COLO829 (cell line): ENCODE measurements at places on chromosomes 1 and 21.

DNA sequence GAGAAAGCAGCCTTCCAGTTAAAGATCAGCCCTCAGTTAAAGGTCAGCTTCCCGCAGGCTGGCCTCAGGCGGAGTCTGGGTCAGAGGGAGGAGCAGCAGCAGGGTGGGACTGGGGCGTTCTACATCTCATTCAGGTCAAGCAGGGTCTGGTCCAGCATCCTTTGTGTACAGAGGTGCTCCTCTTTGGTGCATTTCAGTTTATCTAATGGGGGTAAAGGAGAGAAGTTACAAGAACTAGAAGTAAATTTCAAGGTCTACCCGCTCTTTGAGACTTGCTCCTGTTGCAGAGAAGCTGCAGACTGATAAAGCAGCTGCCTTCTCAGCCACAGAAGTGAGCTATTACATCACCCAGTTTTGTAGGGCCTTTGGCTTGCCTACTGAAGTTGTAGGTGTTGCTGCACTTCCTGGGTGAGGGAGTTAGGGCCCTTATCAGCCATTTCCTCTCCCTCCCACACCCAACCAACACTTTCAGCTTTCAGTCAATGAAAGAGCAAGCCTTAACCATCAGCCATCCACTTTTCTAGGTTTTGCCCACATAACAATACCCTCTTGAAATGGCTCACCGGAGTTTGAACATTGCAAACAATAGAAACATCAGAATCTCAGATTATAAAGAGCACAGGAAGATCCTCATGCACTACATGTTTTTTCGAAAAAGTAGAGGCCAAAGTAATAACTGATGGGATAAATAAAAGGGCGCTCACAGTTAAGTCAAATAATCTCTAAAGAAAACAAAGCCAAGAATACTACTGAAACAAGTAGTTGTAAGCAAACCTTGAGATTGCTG is 2.8 kb upstream of the NUP210L start:
- DNase-seq: peak; percentile 66

- peak; percentile 86 for DNase-seq
These were observed 365.7 kb upstream of the USP24 start for GRCh38 chr1:55580845-55581332.

GRCh38 chr1:164772635-164773034 is 213.7 kb downstream of the PBX1 start:
- DNase-seq: no peak

GRCh38 chr1:61013946-61014667 is 68.3 kb upstream of the NFIA start:
- no peak for DNase-seq

GRCh38 chr1:197481101-197481500 is 213.0 kb downstream of the CRB1 start:
- no peak for DNase-seq

- DNase-seq: no peak
These were observed 81.4 kb downstream of the NENF start for GRCh38 chr1:212514056-212514614.

DNA sequence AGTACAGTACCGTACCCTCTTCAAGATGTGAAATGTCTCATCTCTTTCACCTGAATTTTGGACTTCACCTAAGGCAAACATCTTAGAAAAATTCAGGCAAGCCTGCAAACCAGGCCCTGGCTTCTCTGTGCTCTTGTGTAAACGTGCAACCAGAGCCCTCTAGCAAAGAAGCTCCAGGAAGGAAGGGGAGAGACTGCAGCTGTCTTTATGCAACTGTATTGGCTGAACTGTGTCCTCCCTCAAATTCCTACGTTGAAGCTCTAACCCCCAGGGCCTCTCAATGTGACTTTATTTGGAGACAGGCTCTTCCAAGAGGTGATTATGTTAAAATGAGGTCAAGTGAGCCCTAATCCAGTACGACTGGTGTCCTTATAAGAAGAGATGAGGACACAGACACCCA is 60.3 kb downstream of the SLC45A1 start:
- DNase-seq: no peak

- no peak for DNase-seq
These were observed 116.0 kb downstream of the ETS2 start for GRCh38 chr21:38921511-38922251.

DNA sequence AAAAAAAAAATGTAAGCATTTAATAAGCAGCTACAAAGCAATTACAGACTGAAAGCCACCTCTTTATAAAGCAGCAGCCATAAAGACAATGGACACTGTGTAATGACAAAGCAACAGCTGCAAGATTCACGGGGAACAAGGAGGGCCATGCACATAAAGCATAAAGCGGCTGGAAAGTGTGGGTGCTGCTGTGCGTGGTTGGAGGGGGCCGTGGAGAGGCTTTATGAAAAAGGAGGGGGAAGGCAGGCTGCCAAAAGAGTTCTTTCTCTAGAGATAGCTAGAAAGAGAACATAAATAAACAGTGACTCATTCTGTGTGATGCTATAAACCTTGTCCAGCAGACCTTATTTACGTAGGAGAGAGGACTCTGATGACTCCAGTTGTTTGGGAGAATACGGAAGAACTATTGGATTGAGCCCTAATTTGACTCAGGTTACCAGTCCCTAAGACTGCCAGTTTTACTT is 49.3 kb downstream of the ADAMTS1 start:
- DNase-seq: peak; percentile 80

DNA sequence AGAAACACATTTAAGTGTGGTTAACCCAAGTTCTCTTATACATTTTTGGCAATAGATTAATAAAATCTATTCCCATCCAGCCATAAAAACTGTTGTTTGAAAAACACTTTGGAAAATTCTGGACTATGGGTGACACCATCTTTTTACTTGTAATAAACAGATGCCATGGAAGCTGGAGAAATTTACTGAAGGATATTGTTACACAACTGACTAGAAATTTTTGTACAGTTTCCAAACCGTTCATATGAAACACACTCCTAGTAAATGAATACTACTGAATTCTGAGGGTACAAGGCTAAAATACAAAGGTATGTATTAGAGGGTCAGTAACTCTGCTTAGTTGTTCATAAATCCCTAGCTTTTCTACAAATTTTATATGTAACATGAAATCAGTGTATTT is 48.7 kb downstream of the TRIM33 start:
- DNase-seq: no peak

DNA sequence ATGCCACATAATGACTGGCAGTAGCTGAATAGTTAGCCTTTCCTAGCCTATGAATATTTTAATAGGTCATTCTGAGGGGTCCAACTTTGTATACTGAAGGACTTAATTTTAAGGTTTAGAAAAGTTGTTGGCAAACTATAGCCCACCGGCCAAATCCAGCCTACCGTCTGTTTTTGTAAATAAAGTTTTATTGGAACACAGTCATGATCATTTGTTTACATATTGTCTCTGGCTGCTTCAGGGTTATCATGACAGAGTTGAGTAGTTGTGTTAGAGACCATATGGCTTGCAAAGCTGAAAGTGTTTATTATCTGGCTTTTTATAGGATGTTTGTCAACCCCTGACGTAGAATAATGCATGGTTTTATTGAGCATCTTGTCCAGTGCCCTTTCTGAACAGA is 73.4 kb downstream of the NTMT2 start:
- DNase-seq: no peak

GRCh38 chr1:75328691-75329090 is 194.5 kb downstream of the LHX8 start:
- DNase-seq: no peak

DNA sequence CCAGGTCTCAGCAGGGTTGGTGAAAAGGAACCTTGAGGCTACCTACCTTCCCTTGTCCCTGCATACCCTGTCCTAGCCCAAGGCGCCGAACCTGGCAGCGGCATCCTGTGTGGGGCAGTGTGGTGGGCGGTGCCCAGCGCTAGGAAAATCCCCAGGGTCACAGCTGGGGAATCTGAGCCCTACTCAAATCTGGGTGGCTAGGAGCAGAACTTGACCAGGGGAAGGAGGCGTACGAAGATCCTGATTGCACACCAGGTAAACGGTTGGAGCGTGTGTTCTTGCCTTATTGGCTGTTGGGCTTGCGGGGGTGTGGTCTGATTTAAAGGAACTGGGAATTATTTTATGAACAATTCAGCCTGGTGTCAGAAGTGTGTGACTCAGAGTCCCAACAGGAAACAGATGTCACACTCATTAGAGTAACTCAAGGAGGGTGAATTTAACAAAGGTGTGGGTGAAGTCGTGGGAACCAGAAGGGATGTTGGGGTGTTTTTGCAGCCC is 118.6 kb downstream of the LRIG2 start:
- DNase-seq: peak; percentile 14

- no peak for DNase-seq
These were observed 38.5 kb upstream of the PDE9A start for GRCh38 chr21:42614811-42615351.

DNA sequence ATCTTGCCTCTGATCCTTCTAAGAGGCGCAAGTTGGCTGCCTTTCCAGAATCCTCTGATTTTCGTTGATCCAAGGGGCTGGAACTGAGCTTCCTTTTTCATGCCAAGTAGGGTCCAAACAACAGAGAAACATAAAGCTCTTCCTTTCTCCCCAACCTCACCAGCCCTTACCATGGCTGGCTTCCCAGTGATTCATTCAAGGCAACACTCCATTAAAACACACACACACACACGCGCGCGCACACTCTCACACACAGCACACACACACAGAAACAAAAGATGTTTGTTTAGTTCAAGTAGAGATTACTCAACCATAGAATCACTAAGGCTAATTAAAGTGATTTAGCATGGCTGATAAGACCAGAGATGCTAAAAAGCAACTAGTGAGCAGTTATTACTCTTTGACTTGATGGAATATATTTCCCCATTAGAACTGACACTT is 13.0 kb upstream of the GUCA2A start:
- peak; percentile 69 for DNase-seq

DNA sequence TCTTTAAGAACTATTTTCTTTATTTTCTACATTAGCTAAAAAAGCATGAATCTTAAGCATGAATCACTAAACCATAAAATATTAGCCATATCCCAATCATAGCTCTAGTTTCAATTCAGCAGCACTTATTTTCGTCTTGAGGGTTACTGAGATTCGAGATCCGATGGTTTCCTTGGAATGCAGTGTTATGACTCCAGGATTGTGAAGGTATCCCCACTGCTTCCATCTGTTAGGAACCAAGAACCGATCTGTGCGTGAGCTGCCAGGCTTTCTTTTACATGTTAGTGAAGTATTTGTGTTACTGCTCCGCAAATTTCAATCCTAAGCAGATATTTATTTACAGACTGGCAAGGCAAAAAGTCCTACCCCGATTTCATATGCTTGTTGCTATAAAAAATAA is 18.8 kb downstream of the TNFRSF9 start:
- DNase-seq: no peak

DNA sequence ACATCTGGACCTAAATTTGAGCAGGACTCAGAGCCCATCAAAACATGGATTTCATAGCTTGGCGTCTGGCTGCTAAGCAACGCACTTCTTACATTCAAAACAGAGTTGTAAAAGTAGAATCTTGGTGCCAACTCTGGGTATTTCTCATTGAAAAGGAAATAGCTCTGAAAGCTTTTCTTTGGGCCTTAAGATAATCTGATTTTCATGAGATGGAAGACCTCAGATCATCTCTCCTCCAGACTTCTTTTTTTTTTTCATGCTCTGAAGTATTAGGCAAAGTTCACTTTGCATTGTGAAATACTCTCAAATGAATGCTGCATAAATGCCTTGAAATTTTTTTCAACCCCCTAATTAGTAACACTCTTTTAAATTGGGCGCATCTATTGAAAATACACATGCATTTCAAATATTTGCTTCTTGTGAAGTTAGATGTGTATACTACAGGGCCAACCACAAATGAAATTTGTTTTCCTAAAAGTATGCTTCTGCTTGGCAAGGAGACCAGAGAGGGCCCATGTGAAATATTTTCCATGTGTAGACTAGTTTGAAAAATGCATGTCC is 4.2 kb downstream of the ADAMTS5 start:
- DNase-seq: no peak

DNA sequence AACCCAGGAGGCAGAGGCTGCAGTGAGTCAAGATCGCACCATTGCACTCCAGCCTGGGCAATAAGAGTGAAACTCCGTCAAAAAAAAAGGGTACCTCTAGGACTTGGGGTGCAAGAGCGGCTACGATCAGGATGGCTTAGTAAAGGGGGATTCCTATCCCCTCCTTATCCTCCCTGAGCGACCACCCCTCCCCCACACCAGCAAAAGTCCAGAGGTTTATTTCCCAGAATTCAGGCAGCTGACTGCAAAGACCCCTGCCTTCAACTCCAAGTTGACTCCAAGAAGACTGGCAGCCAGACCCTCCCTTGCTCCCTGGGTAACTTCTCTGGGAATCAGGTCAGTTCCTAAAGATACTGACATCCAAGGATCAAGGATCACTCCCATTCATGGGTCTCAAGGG is 12.4 kb upstream of the PRDM16 start:
- no peak for DNase-seq

DNA sequence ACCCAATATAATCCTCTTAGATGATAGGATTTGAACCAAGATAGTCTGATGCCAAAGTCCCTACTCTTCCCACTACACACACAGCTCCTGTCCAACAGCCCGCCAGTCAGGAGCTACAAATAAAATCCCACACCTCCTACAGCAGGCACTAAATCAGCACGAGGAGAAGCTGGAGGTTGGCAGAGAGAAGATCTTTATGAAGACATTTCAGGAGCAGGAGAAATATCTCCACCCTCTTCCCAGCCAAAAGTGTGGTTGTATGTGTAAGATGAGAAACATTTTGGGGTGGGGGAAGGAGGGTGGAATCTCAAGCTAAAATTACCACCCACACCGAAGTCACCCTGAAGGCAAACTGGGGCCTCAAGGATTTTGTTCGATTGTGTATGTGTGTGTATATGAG is 54.5 kb downstream of the PLXNA2 start:
- DNase-seq: no peak

GRCh38 chr1:236035681-236036101 is 29.2 kb downstream of the NID1 start:
- no peak for DNase-seq

- DNase-seq: peak; percentile 96
These were observed at the start of gene PPFIA4 for GRCh38 chr1:203026031-203026665. TSS of gene PPFIA4 (plus strand) at chr1:203026491. CDS start at chr1:203039009, 12,518 bp downstream.

DNA sequence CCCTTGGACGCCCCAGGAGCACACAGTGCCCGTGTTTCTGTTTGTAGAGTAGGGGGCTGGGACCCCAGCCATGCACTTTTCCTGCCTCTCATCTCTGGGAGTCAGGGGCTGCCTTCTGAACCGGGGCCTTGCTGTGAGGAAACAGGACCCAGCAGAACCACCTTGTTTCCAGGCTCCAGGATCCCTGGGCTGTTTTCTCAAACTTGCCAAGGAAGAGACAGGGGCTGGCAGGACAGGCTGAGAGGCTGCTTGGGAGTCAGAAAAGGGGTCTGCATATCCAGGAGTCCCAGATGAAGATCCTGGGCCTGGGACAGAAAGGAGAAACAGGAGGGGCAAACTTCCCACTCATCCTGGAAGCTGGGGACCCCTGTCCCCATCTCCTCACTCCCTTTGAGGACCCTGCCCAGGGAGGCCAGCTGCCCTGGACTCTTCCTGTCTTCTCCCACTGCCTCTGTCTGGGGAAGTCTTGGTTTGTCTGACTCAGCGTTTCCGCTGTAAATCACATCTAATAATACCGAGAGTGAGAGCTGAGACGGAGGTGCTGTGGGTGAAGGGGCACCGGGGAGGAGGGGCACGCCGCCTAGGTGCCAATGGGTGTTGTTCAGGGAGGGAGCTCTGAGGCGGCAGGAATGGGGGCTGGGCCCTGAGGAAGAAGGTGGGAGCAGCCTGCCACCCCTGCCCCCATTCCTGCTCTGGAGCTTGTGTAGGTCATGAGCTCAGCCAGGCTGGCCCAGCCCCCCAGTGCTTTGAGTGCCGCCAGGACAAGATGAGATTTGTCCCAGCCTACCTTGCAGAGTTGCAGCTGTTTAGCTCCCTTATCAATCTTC is 16.7 kb downstream of the POU3F1 start:
- peak; percentile 82 for DNase-seq

- no peak for DNase-seq
These were observed 47.3 kb downstream of the KMO start for GRCh38 chr1:241579434-241579833.
